Uterus (tissue), 4 donors: ENCODE measurements at places on chromosomes 1 and 21. TPM values are rescaled to one million over a fixed set of nuclear protein-coding genes. Genes with fewer than 3 reads are reported as not detected.

- DNase-seq, result no peak
Measured at GRCh38 chr1:192967901-192968300, 91.3 kb downstream of the UCHL5 start.

GRCh38 chr1:26038477-26038876 lies 7.4 kb downstream of the SLC30A2 start:
- no peak for DNase-seq

DNA sequence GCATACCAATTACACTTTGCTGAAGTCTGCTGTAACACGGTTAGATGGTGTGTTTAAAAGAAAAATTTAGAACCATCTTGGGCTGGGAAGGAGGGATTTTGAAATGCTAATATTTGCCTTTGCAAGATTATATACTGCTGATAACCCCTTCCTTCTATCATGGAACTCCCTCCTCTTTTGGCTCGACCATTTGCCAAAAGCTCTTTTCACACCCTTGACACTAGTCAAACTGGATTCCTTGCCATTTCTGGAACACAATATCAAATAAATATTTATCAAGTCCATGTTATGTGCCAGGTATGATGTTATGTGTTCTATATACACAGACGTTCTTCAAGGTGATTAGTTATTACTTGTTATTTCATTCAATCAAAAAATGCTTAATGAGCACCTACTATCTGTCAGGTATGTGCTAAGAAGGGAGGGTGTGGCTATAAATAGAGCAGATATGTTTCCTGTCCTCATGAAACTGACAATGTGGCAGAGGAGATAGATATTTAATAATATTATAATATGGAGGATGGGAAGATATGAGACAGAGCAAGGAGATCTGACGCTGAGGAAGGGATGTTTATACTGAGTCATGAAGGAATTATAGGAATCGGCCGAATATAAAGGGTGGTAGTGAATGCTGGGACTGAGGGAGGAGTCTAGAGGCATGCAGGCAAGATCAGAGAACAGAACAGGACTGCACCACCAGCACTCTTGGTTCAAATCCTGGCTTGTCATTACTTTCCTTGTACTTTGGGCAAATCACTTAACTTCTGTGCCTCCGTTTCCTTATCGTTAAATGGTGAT lies 16.1 kb upstream of the XPR1 start:
- no peak for DNase-seq

- DNase-seq, result no peak
Measured at GRCh38 chr21:25636727-25637126, 2.3 kb upstream of the JAM2 start.

DNA sequence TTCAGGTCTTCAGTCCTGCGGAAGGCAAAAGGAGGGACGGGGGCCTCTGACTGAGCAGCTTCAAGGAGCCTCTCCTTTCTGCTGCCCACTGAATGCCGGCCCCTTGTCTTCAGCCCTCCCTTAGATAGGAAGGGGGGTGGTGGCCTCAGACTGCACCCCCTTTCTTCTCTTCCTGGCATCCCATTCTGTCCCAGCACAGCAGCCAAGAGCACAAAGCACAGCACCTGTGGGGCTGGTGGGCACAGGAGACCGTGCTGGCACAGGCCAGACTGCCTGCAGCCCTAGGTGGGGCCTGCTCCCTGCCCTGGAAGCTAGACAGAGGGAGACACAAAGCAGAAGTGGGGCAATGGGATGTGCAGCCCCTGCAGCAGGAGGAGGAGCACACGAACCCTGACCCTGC lies 1.7 kb upstream of the PAQR6 start:
- no peak for DNase-seq

GRCh38 chr1:61591351-61591750 lies 133.6 kb downstream of the TM2D1 start:
- no peak for DNase-seq

DNA sequence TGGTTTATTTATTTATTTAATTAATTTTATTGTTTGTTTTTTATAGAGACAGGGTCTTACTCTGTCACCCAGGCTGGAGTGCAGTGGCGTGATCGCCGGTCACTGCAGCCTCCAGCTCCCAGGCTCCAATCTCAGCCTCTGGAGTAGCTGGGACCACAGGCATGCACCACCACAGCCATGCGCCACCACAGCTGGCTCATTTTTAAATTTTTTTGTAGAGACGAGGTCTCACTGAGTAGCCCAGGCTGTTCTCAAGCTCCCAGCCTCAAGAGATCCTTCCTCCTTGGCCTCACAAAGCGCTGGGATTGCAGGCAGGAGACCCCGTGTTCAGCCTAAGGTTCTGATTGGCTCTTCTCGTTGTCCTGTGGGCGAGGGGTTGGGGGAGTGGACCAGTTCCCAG lies 22.1 kb downstream of the UMODL1 start:
- DNase-seq, result no peak

GRCh38 chr1:29180497-29181412 lies 945 bp downstream of the SRSF4 start:
- no peak for DNase-seq

DNA sequence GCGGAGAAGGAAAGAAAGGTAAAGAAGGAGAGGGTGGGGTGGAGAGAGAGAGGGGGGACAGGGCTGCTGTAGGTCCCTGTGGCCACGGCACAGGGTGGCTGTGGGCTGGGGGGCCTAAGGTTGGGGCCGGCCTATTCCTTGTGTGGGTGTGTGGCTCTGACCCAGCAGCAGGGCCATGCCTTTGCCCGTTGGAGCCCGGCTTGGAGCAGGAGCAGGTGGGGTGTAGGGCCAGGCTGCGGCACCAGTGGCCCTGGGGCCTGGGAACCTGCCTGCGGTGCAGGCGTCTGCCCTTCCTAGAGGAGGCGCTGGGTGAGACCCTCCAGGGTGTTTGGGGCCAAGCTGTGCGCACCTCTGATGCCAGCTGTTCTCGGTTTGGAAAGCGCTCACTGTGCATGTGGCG lies 19.7 kb upstream of the SUMO3 start:
- no peak for DNase-seq

GRCh38 chr1:46017876-46018503 lies 114.4 kb downstream of the PIK3R3 start:
- no peak for DNase-seq

GRCh38 chr1:62228136-62228882 lies 33.7 kb downstream of the L1TD1 start:
- DNase-seq, result no peak

LMNA gene
- total RNA-seq, result 377 TPM

AMY1A gene
- not detected for total RNA-seq

ATP1B1 gene
- 210 TPM for total RNA-seq

BSND gene
- not detected for total RNA-seq

ERICH3 gene
- 3.7 TPM for total RNA-seq

USH2A gene
- total RNA-seq, result not detected
